Activated CD4-positive, alpha-beta T cell treated with anti-CD3 and anti-CD28 coated beads, Interleukin-2, Interleukin-4, amounts not matched to agents 100 ng/mL and 50 ng/mL, durations not matched to agents 16 hours and 8 hours (primary cell): ENCODE measurements at places on chromosomes 4 and X.

- DNase-seq = no peak
Measured at GRCh38 chrX:3370656-3371055, 24.2 kb upstream of the MXRA5 start.

DNA sequence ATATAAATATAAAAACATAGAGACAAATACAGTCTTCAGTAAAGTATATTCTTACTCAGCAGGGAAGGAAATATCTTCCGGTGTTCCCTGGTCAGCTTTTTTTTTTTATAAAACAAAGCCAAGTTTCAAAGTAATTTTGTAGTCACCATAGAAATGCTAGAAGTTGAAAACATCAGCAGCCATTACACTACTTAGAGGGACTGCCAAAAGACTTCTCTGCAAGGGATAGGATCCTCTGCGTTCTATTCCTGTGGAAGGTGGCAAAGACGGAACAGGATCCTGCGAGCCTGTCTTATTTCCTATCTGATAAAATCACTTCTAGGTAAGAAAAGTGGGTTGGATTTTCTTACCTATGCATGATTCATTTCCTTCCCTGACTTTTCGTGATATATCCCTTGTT is 19.4 kb downstream of the CLDN22 start:
- DNase-seq = no peak

DNA sequence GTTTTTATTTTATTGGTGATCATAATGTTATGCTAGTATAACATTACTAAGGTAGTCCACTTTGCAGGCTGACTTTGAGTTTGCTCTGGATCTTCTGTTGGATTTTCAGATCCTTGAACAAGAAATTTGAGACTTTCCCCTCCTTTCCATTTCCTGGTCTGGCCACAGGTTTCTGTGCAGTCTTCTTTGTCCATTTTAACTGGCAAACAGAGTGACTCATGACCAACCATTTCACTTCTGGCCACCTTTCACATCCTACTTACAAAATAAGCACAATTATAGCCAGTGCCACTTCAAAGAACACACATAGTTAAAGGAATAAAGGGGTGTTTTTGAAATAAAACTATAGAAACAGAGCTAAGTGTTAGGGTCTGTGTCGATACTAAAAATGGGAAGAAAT is 8.4 kb downstream of the ANK2 start:
- no peak for DNase-seq

DNA sequence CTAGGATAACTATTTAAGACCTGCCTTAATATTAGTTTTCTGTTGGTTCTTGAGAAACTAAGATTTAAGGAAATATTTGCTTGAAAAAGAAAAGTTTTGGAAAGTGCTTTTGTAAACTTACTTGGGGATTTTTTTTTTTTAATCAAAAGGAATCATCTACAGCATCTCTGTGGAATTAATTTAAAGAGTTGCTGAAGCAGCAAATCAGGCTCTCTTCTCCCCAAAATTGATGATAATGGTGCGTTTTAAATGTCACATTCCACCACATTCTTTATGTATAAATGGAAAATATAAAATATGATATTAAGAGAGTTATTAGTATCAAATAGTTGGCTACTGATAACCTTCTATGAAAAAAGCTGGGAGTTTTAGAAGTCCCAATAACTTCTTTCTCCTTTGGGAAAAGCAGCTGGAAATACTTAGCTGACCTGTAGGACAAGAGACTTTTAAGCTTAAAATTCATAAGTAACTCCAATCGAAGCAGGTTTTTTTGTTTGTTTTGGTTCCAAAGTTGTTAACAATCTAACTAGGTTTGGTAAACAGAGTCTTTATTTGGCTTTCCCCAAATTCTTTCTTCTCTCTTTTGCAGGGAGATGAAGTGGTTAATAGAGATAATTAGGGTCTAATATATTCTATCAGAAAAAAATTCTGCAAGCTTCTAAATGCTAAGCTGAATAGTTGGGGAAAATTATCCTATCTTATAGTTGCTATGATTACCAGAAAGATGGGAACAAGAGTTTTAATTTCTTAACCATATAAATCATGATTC is 4.4 kb downstream of the KLF3 start:
- no peak for DNase-seq

GRCh38 chr4:1470816-1471442 is 64.7 kb upstream of the NKX1-1 start:
- no peak for DNase-seq

- no peak for DNase-seq
Measured at GRCh38 chr4:109701566-109702410, 1.5 kb downstream of the CASP6 start.
